NCI-H524 treated with DMSO at 0.1 percent for 48 hours (cell line): ENCODE measurements at places on chromosomes 13 and 19.

DNA sequence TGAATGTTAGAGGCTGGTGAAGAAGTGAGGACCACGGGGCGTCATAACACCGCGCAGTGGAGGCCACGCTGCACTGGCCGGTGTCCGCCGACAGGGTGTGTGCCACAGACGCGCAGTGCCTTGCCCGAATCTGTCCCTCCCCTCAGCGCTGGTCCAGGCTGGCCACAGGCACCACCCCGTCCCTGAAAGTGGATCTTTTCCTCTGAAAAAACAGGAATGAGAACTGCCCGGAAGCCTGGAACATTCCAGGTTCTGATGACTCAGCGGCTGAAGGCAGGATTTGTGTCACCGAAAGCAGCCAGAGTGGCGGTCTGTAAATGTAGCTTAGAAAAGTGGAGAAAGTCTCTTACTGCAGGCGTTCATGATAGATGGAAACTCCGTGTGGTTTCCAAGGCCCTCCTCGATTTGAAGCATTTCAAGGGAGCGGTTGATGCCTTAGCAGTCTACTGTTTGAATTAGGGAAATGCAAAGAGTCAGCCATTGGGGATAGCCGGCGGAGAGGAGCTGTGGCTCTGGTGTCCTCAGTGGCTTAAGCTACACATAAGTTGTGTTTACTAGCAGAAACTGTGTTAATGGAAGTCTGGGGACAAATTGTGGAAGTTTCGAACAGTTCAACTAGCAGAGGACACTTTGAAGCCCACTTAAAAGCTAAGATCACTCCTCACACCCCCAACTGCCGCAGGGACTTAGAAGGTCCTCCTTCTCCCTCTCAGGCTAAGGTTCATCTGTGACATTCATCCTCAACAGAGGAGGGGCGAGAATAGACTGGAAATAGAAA lies 70.8 kb downstream of the NUFIP1 start:
- no peak for DNase-seq

- DNase-seq, result no peak
Observed at GRCh38 chr19:10612499-10613119, 12.7 kb upstream of the SLC44A2 start.

GRCh38 chr19:33702606-33703437 lies 81.1 kb downstream of the CHST8 start:
- no peak for DNase-seq

DNA sequence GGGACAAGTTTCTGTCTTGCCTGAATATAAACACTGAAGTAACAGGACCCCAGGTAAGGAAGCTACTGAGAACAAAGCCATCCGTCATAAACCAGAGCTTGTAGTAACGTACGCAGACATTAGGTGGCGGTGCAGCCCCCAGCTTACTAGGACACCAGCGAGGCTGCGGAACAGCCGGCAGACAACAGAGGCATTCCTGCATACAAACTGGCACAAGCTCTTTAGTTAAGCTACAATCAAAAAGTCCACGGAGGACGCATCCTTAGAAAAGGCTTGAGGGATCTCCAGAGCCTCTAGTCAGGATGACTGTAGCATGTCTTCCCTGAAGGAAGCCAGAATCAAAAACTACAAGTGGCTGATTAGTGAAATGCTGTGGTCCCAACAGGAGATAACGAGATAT lies 26.2 kb downstream of the ZNF160 start:
- no peak for DNase-seq

DNA sequence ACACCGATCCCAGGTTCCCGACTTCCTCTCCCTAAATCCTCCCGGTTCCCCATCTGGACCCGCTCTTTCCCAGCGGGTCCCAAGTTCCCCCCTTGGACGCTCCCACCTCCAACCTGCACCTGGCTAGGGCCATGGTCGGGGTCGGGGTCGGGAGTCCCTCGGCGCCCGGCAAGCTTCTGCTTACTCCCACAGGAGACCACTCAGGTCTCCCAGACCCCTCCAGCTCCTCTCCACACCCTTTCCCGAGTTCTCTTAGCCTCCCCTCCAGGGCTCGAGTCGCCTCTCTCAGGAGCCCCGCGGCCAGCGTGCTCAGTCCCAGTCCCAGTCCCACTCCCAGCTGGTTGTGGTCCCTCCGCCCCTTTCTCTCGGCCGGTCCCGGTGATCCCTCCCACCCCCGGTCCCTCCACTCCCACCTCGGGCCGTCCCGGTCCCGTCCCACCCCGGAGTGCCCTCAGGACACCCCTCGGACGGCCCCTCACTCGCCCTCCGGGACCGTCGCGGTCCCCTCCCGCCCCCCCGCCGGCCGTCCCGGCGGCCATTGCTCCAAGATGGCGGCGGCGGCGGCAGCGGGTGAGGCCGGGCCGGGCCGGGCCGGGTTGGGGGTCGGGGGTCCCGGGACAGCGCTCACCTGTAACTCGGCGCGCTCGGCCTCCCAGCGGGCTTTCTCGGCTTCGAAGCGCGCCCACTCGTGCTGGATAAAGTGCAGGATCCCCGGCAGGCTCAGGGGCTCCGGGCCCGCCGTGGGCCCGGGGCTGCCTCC lies at the start of gene FKRP:
FKRP (plus strand) TSS at position 537 of the 760 bp plus-strand sequence. CDS start 9,394 bp downstream, outside the sequence.
- DNase-seq, result no peak

DNA sequence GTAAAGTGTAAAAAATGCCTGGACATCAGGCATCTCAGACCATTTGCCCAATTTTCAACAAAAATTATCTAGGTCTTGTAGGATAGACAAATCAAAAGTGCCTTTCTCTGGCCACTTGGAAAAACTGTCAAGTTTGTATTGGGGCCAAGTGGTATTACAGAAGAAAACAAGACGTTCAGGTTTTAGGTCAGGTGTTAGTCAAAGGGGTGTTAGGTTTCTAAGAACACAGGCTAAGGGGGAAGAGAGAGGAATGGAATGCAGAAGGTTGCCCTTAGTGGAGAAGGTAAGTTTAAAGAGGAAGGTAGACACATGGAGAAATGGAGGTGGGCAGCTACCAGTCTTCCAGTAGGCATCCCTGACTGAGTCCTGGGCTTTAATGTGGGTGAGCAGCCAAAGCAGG lies 19.9 kb upstream of the ZNF561 start:
- DNase-seq, result no peak

- no peak for DNase-seq
Observed at GRCh38 chr13:20264271-20265018, 32.3 kb upstream of the GJB6 start.

DNA sequence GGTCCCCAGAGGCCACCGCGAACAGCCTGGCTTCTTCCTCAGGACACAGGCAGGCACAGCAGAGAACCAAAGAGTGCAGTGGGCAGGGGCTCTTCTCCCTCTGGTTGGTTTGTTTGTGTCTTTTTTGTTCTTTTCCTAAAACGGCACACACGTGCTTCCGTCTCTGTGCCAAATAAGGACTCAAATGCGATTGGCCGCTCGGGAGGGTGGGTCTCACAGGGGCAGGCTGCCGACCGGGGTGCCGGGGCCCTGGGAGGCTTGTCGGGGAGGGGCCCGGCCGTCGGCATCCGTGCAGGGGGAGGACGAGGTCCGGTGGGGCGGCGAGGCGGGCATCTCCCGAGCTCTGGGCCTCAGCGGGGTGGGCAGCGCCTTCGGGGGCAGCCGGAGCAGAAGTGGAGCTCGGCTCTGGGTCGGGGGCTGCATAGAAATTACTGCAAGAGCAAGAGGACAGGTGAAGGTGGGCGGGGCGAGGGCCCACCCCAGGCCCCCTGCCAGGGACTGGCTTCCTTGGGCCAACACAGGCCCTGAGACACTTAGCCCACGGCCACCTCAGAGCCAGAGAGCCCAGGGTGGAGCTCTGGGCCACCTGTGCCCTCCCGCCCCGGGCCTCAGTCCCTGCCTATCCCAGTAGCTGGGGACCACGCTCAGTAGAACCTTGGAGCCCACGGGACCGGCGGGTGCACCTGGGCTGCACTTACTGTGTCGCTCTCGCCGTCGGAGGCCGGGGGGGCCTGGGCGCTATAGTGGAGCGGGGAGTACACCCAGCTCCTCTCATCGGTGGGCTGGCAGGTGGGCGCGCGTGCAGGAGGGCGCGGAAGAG lies 6.4 kb upstream of the CACTIN start:
- no peak for DNase-seq

- DNase-seq, result no peak
Observed at GRCh38 chr13:75550159-75550567, 572 bp downstream of the UCHL3 start.

GRCh38 chr13:76538004-76538403 lies 348.2 kb downstream of the KCTD12 start:
- DNase-seq, result no peak

DNA sequence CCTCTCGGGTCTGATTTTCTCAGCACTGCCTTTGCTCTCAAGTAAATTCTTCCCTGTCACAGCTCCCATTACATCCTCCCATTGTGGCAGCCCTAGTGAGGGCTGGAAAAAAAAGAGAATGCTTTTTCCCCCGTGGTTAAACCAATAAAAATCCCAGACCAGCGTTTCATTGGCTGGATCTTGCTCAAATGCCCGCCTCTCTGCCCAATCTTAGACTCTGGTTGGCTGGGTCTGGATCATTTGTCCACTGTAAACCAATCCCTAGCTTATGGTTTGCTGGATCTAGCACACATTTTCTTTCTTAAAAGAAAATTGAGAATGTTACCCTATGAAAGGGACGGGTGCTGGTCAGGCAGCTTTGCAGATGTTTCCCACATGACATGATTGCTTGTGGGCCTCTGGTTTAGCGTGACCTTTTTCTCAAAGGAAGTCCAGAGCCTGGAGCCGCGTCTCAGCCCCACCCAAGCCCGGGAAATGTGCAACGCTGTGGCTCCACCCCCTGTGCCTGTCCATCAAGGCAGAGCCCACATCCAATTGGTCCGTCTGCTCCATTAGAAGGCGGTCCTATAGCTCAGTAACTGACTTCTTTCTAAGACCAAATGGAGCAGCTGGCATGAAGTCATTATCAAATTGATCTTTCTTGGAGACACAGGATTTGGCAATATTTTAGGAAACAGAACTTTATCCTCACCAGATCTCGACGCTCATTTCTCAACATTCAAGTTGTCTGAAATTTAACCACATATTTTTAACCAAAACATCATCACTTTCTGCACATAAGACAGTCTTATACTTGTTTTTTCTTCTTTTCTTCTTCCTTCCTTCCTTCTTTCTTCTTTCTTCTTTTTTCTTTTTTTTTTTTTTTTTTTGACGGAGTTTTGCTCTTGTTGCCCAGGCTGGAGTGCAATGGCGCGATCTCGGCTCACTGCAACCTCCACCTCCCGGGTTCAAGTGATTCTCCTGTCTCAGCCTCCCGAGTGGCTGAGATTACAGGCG lies 2.6 kb upstream of the MCEMP1 start:
- DNase-seq, result peak; percentile 52

- DNase-seq, result no peak
Observed at GRCh38 chr19:13634658-13635057, 128.4 kb upstream of the CACNA1A start.

GRCh38 chr13:101341464-101341863 lies 74.8 kb downstream of the NALCN start:
- DNase-seq, result no peak

- no peak for DNase-seq
Observed at GRCh38 chr19:47356900-47357299, 7.8 kb downstream of the DHX34 start.

GRCh38 chr13:107937848-107938247 lies 277.5 kb downstream of the LIG4 start:
- no peak for DNase-seq

DNA sequence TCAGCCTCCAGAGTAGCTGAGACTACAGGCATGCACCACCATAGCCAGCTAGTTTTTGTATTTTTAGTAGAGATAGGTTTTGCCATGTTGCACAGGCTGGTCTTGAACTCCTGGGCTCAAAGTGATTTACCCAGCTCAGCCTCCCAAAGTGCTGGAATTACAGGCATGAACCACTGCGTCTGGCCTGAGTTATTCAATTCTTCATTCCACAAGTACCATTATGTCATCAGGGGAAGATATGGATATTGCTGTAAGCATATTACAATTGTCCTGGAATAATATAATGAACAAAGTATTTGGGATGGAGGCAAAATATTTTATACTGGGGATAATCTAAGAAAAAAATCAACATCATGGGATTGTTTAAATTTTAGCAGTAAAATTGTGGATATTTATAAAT lies 646.0 kb upstream of the SLITRK6 start:
- DNase-seq, result no peak

DNA sequence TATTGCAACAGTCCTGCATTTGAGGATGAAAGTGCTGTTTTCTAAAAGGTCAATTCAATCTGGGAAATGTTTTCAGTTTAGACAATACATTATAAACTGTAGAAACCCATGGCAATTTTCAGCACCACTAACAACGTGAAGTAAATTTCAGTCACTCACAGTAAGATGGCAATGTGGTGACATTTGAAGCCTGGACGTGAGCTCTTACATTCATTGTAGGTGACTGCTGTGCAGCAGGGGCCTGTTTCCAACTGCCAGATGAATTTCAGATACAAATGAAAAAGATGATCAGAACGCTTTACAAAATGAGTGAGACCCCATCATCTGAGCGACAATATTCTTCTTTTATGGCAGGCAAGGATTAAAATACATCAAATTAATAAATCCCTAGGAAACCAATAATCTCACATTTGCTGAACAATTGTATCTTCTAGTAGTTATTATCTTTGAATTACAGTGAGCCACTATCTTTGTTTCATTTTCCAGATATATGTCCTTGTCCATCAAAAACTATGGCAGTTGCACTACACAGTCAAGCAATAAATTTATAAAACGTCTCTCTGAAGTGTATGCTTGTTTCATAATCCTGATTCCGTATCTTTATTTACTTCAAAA lies 1816.8 kb downstream of the OLFM4 start:
- DNase-seq, result no peak

DNA sequence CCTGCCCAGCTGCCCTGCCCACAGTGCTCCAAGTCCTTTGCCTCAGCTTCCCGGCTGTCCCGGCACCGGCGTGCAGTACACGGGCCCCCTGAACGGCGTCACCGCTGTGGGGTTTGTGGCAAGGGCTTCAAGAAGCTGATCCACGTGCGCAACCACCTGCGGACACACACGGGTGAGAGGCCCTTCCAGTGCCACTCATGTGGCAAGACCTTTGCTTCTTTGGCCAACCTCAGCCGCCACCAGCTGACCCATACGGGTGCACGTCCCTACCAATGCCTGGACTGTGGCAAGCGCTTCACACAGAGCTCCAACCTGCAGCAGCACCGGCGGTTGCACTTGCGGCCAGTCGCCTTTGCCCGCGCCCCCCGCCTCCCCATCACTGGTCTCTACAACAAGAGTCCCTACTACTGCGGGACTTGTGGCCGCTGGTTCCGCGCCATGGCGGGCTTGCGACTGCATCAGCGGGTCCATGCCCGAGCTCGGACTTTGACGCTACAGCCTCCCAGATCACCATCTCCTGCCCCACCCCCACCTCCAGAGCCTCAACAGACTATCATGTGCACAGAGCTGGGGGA lies 5.7 kb downstream of the ZNF526 start:
- DNase-seq, result no peak

GRCh38 chr13:107712145-107712860 lies 503.0 kb downstream of the LIG4 start:
- no peak for DNase-seq
